Pericardium fibroblast (primary cell): ENCODE measurements at places on chromosomes 1 and 21. TPM values are rescaled to one million over a fixed set of nuclear protein-coding genes. Genes with fewer than 3 reads are reported as not detected.

ITGB2 gene
- 0.12 and 4.3 TPM in 2 replicates for total RNA-seq

DOP1B gene
- 1.1 and 6.4 TPM in 2 replicates for total RNA-seq

CASQ2 gene
- total RNA-seq = 4.7 TPM in 1 of 2 replicates, not detected in the other

TLR5 gene
- 0.17 and 0.70 TPM in 2 replicates for total RNA-seq

PLA2G2A gene
- 2.0 and 3.2 TPM in 2 replicates for total RNA-seq

S100A3 gene
- 2.5 and 10.0 TPM in 2 replicates for total RNA-seq

DDAH1 gene
- 24.9 and 82.9 TPM in 2 replicates for total RNA-seq

PGLYRP3 gene
- not detected in 2 replicates for total RNA-seq

GJA9 gene
- total RNA-seq = not detected in 2 replicates

TMPRSS2 gene
- not detected in 2 replicates for total RNA-seq

ATP8B2 gene
- total RNA-seq = 77.0 and 114 TPM in 2 replicates

KCNT2 gene
- total RNA-seq = 5.2 and 8.2 TPM in 2 replicates

SAMD13 gene
- 1.2 and 1.8 TPM in 2 replicates for total RNA-seq

RHBDL2 gene
- total RNA-seq = under 0.01 TPM in 1 of 2 replicates, not detected in the other

GJB5 gene
- total RNA-seq = not detected in 2 replicates

BTBD19 gene
- 2.5 and 9.5 TPM in 2 replicates for total RNA-seq

PPFIA4 gene
- total RNA-seq = 2.4 and 5.1 TPM in 2 replicates

ACAP3 gene
- total RNA-seq = 28.4 and 41.5 TPM in 2 replicates

S100A9 gene
- total RNA-seq = 0.82 TPM in 1 of 2 replicates, not detected in the other

HMCN1 gene
- 18.4 and 18.7 TPM in 2 replicates for total RNA-seq

CLCA4 gene
- not detected in 2 replicates for total RNA-seq

CDC20 gene
- total RNA-seq = 2.6 and 4.7 TPM in 2 replicates

CD247 gene
- not detected in 2 replicates for total RNA-seq

TMEM82 gene
- not detected in 2 replicates for total RNA-seq

TP53BP2 gene
- total RNA-seq = 12.1 and 17.9 TPM in 2 replicates

PLD5 gene
- not detected in 2 replicates for total RNA-seq

BRINP2 gene
- total RNA-seq = 0.26 and 0.47 TPM in 2 replicates

PODN gene
- 92.3 and 105 TPM in 2 replicates for total RNA-seq

IVL gene
- total RNA-seq = not detected in 2 replicates

FCER1G gene
- not detected in 2 replicates for total RNA-seq

CD1E gene
- not detected in 2 replicates for total RNA-seq

TTC22 gene
- not detected in 2 replicates for total RNA-seq

BRDT gene
- total RNA-seq = not detected in 2 replicates

AGT gene
- total RNA-seq = 0.23 and 15.3 TPM in 2 replicates

PLA2G2F gene
- total RNA-seq = not detected in 2 replicates

PLA2G2C gene
- total RNA-seq = not detected in 2 replicates
